NCI-H748 treated with DMSO at 0.1 percent for 48 hours (cell line): ENCODE measurements at places on chromosomes 12 and 14.

GRCh38 chr12:97938031-97938430, 475.4 kb downstream of the RMST start:
- DNase-seq = no peak

DNA sequence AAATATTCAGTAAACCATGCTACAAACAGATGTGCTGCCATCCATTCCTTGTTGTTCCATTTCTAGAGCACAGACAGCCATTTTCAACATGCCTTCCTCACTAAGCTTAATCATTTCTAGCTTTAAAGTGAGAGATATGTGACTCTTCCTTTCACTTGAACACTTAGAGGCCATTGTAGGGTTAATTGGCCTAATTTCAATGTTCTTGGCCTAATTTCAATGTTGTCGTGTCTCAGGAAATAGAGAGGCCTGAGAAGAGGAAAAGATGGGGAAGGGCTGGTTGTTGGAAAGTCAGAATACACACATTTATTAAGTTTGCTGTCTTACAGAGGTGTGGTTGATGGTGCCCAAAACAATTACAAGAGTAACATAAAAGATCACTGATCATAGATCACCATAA, 435.1 kb downstream of the ZFP36L1 start:
- DNase-seq = no peak

DNA sequence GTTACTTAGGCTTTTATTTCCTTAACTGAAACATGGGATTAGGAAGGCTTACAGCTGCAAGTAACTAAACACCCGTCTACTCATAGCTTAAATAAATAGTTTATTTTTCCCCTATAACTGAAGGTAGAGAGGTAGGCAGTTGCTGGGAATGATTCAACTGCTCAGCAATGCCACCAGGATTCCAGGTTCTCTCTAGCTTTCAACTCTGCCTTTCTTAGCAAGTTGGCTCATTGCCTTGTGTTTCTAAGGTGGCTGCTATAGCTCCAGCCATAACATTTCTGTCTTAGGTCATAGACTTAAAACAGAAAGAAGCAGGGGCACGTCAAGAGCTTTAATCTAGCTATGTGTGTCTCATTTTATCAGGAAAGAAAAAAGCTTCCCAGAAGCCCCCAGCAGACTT, 103.7 kb upstream of the MDM1 start:
- DNase-seq = no peak

- DNase-seq = no peak
Observed at GRCh38 chr12:29146196-29146595, 2.9 kb upstream of the FAR2 start.

DNA sequence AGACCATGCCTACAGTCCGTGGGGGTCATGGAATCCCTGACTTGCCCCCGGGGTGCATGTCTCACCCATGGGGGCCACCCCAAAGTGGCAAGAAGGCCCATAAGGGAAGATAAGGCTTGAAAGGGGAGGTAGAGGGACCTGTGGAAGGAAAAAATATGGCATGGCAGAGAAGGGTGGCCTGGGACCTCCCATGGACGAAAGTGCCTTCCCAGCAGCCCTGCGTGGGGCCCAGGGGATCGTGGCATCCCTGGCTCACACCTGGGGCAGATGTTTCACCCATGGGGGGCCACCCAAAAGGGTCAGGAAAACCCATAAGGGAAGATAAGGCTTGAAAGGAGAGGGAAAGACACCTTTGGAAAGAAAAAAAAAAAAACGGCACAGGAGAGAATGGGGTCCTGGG, 264.6 kb downstream of the ALG10 start:
- DNase-seq = no peak

GRCh38 chr12:56645201-56645716, 525 bp downstream of the ATP5F1B start:
- no peak for DNase-seq

DNA sequence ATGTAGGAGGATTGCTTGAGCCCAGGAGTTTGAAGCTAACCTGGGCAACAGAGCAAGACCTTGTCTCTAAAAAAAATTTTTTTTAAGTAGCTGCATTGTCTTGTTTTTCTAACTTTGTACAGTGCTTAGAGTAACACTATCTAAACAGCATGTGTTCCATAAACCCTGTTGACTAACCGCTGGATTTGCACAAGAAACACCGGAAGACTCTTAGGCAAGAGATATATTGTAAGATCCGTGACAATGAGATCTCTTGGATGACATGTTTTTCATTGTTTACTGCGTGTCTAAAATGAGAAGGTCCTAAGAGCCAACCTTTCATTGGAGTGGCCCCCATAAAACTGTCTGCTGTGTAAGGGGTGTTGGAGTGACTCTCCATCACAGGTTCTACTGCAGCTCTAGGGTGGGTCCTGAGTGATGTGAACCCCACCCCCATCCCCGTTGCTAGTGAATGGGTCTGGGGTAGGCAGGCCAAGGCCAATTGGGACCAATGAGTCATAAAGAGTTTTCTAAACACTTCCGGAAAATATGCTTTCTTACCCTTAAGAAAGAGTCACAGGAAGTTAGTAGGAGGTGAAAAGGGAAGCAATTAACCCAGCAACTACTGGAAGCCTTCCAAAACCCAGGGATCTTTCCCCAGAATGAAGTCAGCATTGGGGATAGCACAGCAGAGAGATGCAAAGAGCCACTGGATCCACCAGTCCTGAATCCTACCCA, 24.3 kb upstream of the PCNX1 start:
- no peak for DNase-seq

DNA sequence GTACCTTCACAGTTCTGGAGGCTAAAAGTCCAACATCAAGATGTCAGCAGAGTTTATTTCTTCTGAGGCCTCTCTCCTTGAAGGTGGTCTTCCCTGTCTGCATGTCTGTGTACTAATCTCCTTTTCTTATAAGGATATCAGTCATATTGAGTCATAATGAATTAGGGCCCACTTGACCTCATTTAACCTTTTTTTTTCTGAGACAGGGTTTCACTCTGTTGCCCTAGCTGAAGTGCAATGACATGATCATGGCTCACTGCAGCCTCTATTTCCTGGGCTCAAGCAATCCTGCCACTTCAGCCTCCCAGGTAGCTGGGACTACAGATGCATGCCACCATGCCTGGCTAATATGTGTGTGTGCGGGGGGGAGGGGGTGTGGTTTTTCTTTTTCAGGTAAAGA, 41.7 kb downstream of the PPM1H start:
- DNase-seq = no peak

- no peak for DNase-seq
Observed at GRCh38 chr14:24426912-24427536, 2.4 kb downstream of the CBLN3 start.

DNA sequence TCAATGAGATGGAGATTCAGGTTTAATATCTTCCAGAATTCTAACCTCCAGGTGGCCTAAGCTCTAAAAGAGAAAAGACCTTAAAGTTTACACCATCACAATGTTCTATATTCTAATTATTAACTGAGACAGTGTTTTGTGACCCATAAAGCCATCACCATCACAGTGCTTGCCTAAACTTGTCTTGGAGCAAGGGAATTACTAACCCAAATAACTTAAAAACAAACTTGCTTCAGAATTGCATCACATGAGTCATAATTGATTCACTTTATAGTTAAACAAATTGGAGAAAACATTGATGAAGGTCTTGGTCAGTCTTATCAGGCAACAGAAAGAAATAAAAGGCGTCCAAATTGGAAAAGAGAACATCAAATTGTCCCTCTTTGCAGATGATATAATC, 54.5 kb upstream of the ALG10 start:
- no peak for DNase-seq

DNA sequence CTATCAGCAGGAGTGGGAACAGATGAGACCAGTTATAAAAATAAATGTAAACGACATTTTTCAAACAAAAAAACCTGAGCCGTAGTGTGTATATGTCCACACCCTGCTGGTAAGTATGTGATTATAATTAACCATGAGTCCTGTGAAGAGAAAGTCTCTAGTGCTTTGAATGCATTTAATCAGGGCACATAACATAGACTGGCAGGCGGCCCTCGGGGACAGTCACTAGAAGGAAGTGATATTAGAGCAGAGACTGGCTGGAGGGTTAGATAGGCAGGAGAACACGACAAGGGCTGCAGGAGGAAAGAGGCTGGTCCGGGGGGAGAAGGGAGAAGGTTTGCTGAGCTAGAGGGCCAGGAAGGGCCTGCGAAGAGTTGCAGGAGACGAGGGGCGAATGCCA, 23.8 kb upstream of the ELK3 start:
- no peak for DNase-seq

- no peak for DNase-seq
Observed at GRCh38 chr14:68639000-68639757, 153.7 kb downstream of the ZFP36L1 start.

- no peak for DNase-seq
Observed at GRCh38 chr12:13887779-13888388, 93.5 kb downstream of the GRIN2B start.
